ENCODE measurements at places on chromosomes 5 and 9. TPM values are rescaled to one million over a fixed set of nuclear protein-coding genes. Genes with fewer than 3 reads are reported as not detected.

DNA sequence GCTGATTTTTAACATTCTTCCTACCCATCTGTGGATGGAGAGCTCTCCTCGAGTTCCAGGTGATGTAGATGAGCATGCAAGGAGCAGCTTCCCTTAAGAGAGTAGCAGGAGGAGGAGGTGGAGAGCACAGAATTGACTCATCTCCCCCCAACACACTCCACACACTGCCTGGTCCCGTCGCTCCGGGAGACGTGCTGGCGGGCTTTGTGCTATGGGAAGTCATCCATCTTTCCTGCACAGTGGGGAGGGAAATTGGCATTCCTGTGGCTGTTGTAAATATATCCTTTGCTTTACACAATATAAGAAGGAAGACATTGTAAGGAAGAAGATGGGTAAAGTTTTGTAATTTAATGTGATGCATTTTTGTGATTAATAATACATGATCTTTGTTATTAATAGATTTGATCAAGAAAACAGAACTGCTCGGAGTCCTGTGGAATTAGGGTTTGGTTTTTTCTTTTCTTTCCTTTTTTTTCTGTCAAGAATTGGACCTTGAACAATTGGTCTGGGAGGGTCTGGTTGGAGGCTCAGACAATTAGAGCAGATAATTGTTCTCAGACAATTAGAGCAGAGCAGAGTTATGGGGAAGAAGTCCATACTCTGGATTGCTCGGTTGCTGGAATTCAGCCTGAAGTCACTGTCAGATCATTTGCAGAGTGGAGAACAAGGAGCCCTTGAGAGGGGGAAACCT is 297.8 kb downstream of the GADD45G start:
- DNase-seq = no peak

- no peak for DNase-seq
These were observed 94.5 kb downstream of the PLPP1 start for GRCh38 chr5:55440188-55440646.

DNA sequence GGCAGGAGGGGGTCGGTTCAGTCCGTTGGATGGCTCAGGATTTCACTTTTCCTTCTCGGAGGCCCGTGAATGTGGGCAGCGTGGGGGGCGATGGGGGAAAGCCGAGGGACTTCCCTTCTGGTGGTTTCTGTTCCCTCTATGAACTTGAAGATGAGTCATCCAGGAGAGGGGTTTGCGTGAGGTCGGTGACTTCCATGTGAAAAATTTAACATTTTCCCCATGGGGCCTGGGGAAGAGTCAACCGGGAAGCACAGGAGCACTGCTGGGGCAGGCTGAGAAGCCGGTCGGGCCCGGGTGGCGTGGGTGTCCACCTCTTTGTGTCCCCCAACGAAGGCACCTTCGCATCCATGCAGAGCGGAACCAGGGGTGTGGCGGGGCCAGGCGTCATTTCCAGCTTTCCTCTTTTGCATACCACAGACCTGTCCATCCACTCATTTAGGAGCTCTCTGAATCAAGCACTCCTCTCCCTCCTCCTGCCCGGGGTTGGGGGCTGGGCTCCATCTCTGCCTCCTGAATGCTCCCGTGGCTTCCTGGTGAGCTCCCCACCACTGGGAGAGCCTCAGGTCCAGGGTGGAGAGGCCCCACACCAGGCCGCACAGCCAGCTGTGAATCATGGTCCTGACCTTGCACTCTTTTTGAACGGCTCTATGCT is 68.4 kb downstream of the ANKRD33B start:
- DNase-seq = no peak

- no peak for DNase-seq
These were observed 78.6 kb upstream of the TBC1D9B start for GRCh38 chr5:179986328-179986727.

- DNase-seq = peak; percentile 15
These were observed 68.7 kb downstream of the PRR16 start for GRCh38 chr5:120532835-120533234.

The GPR21 gene
- not detected for total RNA-seq

GRCh38 chr5:14417276-14417730 is 164.3 kb upstream of the OTULINL start:
- no peak for DNase-seq

DNA sequence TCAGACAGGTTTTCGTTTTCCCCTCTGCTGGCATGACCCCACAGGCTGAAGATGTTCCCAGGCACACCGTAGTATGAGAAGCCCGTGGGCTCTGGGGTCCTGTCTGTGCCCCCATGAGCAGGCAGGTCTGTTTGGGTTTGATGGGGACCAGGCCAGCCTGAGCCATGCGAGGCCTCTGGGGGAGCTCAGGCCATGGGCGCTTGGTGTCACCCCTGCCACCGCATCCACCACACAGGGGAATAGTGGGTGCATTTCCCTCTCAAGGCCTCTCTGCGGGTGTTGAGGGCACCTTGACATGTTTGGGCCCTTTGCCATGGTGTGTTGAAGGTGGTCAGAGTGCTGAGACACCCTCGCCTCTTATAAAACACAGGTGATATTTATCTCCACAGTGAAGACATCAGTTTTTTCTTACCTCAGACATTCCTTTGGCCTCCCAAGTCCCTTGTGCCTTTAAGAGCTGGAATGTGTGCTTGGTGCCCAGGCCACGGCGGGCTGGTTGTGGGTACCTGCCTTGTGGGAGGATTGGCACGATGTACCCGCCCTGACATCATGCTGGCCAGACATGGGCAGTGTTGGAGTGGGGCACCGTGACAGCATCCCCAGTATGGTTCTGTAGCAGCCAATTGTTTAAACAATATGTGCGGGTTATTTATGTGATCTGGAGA is 68.3 kb downstream of the WNK2 start:
- no peak for DNase-seq

DNA sequence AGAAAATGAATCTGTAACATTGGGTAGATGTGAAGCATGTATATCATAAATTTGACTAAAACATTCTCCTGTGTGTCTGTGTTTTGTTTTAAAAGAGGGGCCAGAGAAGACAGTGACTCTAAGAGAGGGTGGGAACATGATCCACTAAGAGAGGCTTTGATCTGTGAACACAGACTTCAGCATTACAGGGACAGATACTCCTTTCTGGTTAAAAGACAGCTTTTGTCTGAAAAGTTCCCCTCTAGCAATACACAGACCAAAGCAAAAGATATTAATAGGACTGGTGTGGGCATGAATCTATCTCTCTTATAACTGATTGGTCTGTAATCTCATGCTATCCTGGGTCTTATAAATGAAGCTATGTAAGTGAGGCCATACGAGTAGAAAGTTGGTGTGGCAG is 150.9 kb downstream of the NUDT12 start:
- no peak for DNase-seq

GRCh38 chr9:111937781-111938426 is 41.3 kb downstream of the UGCG start:
- DNase-seq = no peak

DNA sequence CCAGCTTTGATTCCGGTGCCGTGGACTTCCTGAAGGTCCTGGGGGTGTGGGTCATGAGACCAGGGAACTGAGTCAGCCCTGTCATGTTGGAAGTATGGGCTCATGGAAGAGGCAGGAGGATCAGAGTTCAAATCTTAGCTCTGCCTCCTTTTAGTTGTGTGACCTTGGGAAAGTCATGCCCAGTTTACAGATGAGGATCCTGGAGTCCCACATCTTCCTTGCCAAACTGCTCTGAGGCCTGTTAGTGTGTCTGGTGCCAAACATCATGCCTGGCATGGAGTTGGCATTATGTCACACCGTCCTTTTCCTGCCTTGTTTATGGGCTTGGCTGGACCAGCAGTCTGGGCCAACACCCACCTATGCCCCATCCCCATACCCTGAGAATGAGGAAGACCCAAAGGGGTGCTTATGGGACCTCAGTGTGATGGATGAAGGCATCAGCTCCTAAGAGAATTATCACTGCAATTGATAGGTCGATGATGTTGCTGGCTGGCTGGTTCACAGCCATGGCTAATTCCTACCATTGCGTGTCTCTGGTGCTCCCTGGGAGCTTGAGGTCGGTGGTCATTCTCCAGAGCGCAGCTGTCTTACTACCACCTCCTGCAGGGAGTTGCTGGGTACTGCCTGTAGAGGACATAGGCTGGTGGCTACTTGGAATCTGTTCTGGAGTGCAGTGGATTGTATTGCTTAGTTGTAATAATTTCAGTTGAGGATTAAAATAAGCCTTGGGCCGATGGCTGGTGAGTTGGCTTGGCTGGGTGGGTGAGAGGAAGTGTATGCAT is 140.5 kb upstream of the PITX1 start:
- DNase-seq = no peak
